ENCODE measurements at places on chromosomes 5 and 9. TPM values are rescaled to one million over a fixed set of nuclear protein-coding genes. Genes with fewer than 3 reads are reported as not detected.

SNCAIP gene
- total RNA-seq, result 3.9 TPM

KLHL3 gene
- 41.9 TPM for total RNA-seq

IL33 gene
- total RNA-seq, result 63.1 TPM

- no peak for DNase-seq
These were observed 166.8 kb downstream of the DROSHA start for GRCh38 chr5:31364881-31365636.

DNA sequence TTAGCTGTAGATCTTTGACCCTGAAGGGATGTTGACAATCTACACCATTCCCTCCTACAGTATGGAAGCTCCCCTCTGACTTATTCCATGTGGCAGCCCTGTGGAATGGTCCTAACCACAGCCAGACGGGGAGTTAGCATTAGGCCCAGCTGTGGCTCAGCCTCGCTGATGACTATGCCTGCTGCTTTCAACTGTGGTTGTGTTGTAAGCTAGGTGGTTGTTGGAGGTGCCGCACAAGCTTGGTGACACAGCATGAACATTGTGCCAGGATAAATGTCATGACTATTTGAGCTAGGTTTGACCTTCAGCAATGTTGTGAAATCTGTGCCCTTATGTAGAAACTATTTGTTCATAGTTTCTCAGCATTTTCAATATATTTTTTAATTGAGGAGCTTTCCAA, 40.6 kb downstream of the SGCD start:
- DNase-seq, result no peak

DNA sequence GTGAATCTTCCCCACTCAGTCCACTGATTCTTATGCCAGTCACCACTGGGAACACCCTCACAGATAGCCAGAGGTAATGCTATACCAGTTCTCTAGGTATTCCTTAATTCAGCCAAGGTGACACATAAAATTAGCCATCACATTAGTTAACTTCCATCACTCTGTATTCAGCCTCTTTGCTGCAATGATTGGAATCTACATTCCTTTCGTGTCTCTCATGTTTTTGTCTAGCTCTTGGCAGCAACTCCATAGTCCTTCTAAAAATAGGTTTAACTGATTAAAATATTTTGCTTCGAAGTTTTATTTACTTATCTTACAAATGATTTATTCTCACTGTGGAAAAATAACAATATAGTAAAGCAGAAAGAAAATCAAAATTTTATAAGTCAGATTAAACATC, 19.6 kb upstream of the RNF20 start:
- DNase-seq, result no peak

DNA sequence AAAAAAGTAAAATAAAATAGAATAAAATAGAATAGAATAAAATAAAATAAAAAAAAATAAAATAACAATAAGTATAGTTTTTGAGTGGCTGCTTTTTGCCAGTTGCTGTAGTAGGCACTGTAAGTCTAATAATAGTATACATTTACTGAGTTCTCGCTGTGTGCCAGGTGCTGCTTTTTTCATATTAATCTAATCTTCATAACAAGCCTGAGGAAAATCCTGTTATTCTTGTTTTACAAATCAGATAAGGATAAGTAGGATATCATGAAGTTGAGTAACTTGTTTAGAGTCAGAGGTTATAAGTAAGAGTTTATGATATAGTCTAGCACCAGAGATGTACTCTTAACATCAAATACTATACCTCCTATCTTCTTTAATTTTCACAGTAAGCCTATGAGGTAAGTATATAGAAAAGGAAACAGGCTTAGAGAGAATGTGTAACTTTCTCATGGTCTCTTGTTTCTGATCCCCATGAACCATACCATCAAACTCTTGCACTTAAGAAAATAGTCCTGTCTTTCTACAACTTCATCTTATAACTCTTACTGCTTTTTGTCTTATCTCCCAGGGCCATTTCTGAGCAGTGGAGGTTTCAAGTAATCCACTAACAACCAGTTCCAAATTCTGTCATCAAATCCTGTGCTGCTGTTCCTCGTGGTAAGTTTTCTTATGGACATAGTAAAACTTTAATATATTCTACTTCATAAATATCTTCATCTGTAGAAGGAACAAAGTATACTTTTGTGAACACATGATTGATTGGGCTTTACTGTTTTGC, 18.7 kb downstream of the RMI1 start:
- DNase-seq, result no peak

DNA sequence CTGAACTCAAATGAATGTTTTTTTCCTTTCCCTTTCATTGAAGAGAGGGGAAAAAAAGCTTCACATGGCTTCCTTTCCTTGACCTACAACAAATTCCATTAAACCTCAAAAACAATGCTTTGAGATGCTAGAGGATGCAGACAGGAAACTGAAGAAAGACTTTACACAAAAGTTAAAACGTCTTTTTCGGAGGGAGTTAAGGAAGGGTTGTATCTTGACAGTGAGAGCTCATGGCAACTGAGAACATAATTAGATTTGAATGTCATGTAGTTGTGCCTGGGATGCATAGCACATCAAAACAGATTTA, 66.4 kb downstream of the EBF1 start:
- DNase-seq, result no peak

DNA sequence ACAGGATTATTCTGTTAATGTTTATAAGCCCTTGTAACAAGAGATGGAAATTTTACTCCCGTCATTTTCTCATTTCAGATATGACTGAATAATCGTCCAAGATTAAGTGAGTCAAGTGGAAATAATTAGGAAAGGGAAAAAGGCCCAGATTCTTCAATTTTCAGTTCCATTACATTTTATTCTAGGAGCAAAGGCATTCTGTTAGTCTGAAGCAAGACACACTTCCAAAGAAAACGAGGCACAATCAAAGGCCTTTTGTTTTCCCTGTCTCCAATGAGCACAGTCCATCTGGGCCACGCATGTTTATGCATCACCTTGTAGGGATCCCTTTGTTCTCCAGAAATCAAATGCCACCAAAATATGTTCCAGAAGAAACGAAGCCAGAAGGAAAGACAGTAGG, 382.9 kb upstream of the RFX3 start:
- DNase-seq, result no peak

DNA sequence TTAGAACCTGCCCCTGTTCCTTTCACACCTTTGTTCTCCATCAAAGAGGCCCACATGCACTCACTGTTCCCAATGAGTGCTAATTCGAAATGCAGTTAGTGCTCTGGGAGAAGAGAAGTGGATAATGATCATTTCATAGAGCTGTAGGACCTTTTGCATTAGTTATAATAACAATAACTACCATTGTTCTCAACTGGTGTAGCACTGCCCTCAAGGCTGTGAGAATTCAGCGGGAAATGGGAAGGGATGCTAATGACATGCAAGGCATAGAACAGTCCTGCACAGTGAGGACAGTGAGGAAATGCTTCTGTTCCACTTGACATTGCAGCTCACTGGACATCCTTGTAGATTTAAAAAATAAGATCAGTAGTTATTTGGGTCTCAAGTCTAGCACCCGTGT, 187.4 kb downstream of the FBXL7 start:
- DNase-seq, result no peak

- no peak for DNase-seq
These were observed 16.1 kb upstream of the SPIN1 start for GRCh38 chr9:88372103-88372654.

DNA sequence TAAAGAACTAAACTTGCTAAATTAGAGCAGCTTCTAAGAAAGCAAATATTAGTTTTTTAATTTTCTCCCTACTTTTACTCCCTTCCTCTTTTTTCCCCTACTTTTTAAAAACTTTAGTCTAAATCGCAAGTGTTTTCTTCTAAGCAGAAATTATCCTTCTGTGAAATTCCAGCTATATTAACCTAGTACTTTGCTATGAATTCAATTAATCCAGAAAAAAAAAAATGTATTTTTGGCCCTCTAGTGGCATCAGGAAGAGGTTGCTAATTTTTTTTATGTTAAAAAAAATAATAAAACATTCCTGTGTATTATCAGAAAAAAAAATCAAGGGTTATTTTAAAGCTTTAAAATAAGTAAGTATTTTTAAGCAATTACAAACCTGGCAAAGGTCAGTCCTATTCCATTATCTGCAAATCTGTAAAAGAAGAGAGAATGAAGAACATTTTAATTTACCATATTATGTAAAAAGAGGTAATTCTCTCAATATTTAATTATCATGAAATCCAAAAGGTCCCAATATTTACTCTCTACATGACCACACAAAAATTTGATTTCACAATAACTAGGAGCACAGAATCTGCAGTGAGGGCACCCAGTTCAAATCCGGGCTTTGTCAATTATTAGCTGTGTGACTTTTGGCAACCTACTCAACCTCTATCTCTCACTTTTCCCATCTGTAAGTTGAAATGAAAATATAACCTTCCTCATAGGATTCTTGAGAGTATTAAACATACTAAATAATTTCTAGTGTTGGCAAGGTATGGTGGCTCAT, 52.0 kb downstream of the CEMIP2 start:
- DNase-seq, result no peak

GRCh38 chr5:42951293-42951840, 88.8 kb downstream of the ANXA2R start:
- peak; percentile 49 for DNase-seq

- DNase-seq, result no peak
These were observed 65.3 kb downstream of the RXRA start for GRCh38 chr9:134391319-134392231.

DNA sequence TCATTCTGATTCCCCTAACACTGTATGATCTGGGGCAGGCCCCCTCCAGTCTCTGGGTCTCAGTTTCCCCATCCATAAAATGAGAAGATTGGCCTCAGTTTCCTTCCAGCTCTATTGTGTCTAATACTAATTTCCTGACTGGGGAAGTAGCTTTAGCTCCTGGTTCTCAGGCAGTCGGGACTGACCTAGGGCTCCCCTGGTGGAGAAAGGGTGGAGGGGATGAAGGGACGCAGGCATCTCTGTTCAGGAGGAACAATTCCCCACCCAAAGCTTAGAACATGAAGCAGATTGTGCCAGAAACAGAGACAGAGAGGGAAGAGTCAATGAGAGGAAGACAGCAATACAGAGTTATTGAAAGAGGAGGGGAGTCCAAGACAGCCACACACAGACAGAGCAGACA, 14.2 kb upstream of the PTGS1 start:
- DNase-seq, result no peak

GRCh38 chr9:8926461-8926860, 1126.9 kb upstream of the DMAC1 start:
- DNase-seq, result no peak

DNA sequence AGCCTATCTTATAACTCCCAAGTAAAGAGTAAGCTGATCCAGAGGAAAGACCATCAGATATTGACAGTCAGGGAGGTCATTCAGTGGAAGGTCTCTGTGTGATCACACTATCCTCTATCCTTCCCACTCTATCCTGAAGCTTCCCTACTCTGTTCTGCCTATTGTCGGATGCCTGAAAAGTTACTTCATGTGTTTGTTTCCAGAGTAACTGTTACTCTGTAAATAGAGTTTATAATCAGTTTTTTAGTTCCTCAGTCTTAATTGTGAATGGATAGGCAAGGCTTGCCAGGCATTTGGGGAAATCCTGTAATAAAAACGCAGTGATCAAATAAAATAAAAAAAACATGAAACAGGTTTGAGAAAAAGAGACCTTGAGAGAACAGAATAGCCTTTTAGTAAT, 79.8 kb downstream of the XRCC4 start:
- DNase-seq, result no peak

DNA sequence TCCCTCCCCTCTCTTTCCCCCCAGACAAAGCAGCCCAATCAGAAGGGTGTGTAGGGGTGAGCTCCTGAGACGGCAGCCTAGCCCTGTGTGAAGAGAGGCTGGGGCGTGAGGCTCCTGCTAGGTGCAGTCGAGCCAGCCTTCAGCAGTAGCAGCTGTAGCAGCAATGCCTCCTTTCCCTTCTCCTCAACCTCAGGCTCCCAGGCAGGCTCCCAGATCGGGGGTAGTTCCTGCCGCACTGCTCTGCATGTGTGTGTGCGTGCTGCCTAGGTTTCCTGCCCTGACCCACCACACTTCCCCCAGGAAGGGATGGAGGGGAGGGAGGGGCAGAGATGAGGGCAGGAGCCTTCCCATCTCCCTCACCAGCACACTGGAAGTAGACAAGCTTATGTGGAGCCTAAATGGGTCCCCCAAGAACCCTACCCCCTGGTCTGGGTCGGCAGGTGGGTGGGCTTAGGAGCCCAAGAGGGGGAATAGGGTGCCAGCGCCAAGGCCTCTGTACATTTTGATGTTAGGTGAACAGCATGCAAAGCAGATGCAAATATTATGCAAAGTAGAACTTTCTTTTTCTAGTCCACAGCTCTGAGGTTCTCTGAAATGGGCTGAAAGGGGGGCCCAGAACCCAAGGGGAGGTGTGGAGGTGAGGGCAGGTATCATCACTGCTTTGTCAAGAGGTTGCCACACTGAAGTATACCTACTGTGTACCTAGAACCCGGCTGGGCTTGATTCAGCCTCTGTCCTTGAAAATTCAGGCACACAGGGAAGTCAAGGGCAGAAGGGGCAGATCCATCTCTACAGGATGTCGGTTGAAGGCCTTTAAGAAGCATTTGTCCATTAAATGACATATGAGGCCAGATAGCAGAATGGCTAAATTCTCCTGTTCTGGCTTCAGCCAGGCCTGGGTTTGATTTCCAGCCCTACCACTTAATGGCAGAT, 57.8 kb downstream of the CXXC5 start:
- DNase-seq, result no peak

- DNase-seq, result no peak
These were observed 4.4 kb downstream of the IL31RA start for GRCh38 chr5:55855509-55855908.

GRCh38 chr5:139914218-139914807, 118.7 kb downstream of the PSD2 start:
- DNase-seq, result no peak

DNA sequence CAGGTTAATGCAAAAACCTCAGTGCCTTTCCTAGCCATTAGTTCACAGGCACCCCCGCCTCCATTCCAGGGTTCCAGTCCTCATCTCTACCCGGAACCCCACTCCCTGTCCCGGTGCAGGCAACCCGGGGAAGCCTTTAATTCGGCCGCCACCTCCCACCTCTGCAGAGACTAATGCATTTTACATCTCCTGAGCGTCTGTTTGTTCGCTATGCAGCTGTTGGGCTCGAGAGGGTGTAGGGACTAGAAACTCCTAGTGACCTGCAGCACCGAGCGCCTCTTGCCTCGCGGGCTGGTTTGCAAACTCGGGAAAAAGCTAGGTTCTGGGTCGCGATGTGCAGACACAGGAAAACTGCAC, 3.6 kb downstream of the GDNF start:
- no peak for DNase-seq

DNA sequence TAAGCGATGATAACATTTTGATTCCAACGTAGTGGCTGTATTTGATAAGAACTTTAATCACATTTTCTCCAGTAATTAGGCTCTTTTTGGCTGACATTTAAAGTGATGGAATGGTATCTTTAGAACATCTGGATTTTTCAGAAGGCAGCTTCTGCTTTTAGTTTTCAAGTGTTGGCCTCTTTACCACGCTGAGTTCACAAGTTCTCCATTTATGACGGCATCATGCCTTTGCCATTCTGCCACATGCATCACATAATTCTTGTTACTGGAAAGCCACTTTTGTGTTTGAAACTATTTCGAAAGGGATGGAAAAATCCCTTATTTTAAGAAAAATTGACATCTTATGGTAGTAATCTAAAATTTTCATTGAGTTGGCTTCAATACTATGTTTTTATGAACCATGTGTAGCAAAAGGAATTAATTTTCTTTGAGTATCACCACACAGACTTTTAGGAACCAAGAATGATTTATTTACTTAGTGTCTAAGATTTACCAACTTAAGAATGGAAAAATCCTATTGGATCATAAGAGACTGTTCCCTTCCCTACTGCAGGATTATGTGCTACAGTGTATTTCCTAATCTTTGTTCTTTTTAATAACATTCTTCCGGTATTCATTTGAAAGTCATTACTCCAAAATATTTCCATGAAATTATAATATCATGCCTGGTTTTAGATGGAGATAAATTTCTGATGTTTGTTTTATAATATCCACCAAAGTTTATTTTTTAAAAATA, 344.2 kb downstream of the ADGRV1 start:
- no peak for DNase-seq
